ENCODE measurements at places on chromosomes 5 and 9. TPM values are rescaled to one million over a fixed set of nuclear protein-coding genes. Genes with fewer than 3 reads are reported as not detected.
A peak's percentile ranks its signal among the peaks of the same experiment; 100 is the strongest.

DNA sequence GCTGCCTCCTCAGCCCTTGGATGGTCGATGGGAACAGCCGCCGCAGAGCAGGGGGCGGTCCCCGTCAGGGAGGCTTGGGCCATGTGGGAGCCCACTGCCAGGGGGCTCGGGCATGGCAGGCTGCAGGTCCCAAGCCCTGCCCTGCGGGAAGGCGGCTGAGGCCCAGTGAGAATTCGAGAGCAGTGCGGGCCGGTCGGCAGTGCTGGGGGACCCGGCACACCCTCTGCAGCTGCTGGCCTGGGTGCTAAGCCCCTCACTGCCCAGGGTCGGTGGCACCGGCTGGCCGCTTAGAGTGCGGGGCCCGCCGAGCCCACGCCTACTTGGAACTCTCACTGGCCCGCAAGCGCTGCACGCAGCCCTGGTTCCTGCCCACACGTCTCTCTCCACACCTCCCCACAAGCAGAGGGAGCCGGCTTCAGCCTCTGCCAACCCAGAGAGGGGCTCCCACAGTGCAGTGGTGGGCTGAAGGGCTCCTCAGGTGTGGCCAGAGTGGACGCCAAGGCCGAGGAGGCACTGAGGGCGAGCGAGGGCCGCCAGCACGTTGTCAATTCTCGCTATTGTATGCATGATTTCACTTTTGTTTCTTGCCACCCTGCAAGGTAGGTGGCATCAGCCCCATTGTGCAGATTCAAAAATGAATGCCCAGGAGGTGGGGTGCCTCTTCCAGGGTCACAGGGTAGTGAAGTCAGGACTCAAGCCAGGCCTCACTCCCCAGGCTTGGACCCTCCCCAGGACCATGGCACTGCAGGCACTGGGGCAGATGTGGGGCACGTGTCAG, 48.6 kb downstream of the COL15A1 start:
- no peaks in the 10 kb centered on the region for H3K36me3 ChIP-seq
- no peak for DNase-seq
- no peak overlapping the region for H3K27ac ChIP-seq
- H3K4me3 ChIP-seq = no peak overlapping the region
- peaks cover 14% of the 10 kb centered on the region for H3K27me3 ChIP-seq
- H3K4me1 ChIP-seq = peaks cover 8% of the 10 kb centered on the region

The ZDHHC11 gene
- 11.9 TPM for total RNA-seq

- peak overlapping the region; percentile 96 for H3K27ac ChIP-seq
- peaks cover 92% of the 10 kb centered on the region for H3K4me1 ChIP-seq
- H3K4me3 ChIP-seq = no peak overlapping the region
- H3K27me3 ChIP-seq = no peaks in the 10 kb centered on the region
Observed at GRCh38 chr5:132428484-132429462, 59.3 kb downstream of the SLC22A5 start.

GRCh38 chr9:106403081-106403480, 459.9 kb upstream of the ZNF462 start:
- H3K4me1 ChIP-seq = no peaks in the 10 kb centered on the region
- H3K4me3 ChIP-seq = no peak overlapping the region
- H3K27ac ChIP-seq = no peak overlapping the region
- no peaks in the 10 kb centered on the region for H3K27me3 ChIP-seq
- H3K36me3 ChIP-seq = no peaks in the 10 kb centered on the region

GRCh38 chr5:135890867-135891266, 4.8 kb downstream of the IL9 start:
- H3K4me1 ChIP-seq = peaks cover 23% of the 10 kb centered on the region
- H3K27ac ChIP-seq = no peak overlapping the region
- peaks cover 52% of the 10 kb centered on the region for H3K27me3 ChIP-seq
- H3K4me3 ChIP-seq = no peak overlapping the region

All from activated T-helper 2 cell treated with anti-CD3 and anti-CD28 coated beads, Interferon-gamma antibody, Interleukin-2, Interleukin-4, amounts not matched to agents 10 μg/mL and 5 μg/mL and 100 μg/mL, durations not matched to agents 14 hours and 24 hours and 36 hours (primary cell).